Activated CD4-positive, CD25-positive, alpha-beta regulatory T cell (primary cell): ENCODE measurements at places on chromosomes 12 and 14.

- DNase-seq: no peak
These were observed 27.1 kb downstream of the KRT18 start for GRCh38 chr12:52975820-52976573.

- no peak for DNase-seq
These were observed 151.8 kb downstream of the CRADD start for GRCh38 chr12:93829016-93829415.

DNA sequence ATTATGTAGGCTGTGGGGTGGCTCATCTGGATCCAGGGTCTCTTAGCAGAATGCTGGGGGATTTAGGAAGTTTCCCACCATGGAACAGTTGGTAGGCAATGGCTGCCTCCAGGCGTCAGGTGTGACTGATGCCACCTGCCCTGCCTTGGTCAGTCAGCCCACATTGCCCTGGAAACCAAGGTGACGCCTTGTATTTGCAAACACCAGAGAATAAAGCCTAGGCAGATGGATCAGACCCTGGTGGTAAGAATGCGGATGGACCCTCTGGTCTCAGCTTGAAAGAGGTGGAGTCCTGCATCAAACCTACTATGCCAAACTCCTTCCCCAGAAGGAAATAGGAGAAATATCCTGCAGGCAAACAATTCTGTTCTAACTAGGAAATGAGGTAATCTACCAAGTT, 38.2 kb downstream of the NCKAP5L start:
- no peak for DNase-seq

DNA sequence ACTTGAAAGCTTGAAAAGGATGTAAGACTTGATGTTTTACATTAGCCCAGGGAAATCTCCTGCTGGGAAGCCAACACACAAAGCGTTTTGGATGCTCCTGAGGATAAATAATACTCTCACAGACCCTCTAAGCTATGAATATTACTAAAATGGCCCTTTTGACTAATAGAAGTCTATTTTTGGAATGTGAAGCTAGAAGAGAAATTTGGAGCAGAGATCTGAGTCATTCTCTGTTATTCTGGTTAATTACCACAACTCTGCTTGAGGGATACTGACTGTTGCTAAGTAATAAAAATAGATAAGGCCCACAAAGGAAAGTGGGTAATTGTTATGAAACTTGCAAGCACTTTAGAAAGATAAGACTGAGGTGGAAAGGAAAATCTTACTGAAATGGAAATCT, 346.2 kb upstream of the STXBP6 start:
- DNase-seq: no peak

DNA sequence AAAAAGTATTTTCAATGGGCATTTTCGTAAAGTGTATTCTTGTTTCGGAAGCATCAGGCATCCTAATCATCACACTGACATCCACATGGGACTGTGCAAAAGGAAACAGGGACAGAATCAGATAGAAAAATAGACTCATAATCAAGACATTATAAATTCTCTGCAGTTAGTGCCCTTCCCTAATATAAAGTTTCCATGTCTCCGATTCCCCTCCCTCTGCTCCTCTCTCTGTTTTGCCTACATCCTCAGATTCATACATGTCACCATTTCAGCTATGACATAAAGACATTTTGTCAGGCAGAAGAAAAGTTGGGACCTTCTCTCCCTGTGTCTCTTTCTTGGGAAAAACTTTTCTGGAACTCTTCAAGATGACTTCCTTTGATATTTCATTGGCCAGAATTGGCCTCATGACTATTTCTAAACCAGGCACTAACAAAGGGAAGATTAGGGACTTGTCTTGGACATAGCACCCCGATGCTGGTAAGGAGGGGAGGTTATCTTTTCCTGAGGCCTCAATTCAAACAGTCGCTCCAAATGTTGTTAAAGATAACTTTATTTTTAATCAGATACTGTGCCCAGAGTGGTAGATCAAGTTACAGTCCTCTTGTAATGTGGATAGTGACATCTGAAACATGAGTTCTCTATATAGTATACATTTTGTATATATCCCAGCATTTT, 212.1 kb upstream of the BTG1 start:
- no peak for DNase-seq

DNA sequence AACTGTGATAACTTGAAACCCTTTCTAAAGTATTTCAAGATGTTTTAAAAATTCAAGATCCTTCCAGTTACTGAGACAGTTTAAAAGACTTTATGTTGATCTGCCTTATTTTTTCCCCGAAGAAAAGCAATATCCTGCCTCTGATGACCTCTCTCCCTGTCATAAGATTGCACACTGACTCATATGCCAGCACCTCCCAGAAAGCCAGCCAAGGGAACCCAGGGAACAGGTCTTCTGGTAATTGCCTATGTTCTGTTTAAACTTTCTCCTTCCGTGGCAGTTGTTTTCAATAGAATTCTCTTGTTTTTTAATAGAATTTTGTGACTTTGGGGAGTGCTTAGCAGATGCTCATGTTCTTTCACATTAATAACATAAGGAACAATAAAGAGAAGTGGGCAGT, 300.2 kb upstream of the PRKD1 start:
- DNase-seq: no peak

DNA sequence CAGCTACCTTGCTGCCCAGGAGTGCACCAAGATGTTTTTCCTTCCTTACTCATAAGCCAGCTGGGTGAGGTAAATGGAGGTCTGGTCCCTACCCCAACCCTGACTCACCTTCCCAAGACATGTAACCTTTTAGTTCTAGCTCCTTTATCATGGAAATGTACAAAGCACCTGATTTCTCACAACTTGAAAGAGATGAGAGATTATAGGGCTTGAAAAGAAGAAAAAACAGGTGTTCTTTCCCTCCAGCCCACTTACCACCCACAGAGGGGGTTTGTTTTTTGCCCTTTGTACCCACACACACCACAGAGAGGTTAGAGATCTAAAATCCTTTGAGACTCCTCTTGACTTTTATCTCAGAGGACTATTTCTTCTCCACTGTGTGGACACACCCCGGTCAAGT, 21.1 kb downstream of the PLXNC1 start:
- DNase-seq: no peak

DNA sequence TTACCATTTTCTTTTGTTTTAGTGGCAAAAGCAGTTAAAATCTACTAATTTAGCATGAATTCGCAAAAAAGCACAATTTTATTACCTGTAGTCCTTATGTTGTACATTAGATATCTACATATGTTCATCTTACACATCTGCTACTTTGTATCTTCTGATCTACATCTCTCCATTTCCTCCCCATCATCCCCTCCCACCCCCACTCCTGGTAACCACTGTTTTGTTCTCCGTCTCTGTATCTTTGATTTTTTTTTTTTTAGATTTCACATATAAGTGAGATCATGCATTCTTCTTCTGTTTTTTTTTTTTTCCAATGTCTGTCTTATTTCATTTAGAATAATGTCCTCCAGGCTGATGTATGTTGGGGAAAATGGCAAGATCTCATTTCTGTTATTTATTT, 922.7 kb downstream of the VRK1 start:
- no peak for DNase-seq

GRCh38 chr14:105180592-105181548, at the start of gene NUDT14:
NUDT14 (minus strand) TSS chr14:105181312; CDS start chr14:105181209, 103 bp downstream.
- DNase-seq: peak; percentile 64

DNA sequence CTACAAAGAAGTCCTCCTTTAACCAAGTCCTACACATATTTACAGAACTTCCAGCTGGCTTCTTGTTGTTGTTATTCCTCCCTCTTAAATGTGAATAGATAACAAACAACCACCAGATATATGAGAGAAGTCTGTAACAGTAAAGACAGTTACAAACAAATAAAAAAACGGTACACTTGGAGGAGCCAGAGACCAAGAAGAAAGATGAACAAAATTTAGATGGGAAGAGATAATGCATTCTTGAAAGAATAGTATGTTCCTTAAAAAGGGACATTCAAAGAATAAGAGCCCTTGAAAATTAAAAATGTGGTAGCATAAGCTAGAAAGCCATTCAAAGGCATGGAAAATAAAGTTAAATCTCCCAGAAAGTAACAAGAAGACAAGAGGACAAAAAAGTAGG, 25.9 kb downstream of the SLCO1A2 start:
- DNase-seq: no peak

- no peak for DNase-seq
These were observed 11.1 kb upstream of the NEMF start for GRCh38 chr14:49863487-49864281.

GRCh38 chr12:6869049-6870021, 2.0 kb downstream of the TPI1 start:
- DNase-seq: peak; percentile 69

GRCh38 chr14:100660498-100660881, 66.2 kb upstream of the DLK1 start:
- no peak for DNase-seq

GRCh38 chr12:93163260-93164036, 214.3 kb upstream of the NUDT4 start:
- DNase-seq: no peak

- no peak for DNase-seq
These were observed 1.9 kb downstream of the ARHGEF40 start for GRCh38 chr14:21072031-21072473.

DNA sequence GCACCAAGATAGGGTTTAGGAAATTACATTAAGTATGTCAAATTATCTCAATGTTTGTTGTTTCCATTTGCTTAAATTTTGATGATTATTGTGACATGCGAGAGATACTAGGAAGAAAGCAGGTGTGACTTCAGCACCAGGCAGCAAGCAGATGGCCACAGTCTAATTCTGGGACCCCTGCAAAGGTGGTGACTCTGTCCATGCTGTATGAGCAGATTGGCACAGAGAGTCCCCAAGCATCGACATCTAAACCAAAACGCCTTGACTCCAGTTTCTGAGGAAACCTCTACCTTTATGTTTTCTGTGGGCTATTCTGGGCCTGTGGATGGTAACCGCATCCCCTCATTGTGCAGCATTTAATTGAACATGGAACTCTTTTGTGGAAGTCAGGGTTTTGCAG, 670.1 kb upstream of the TMEM132C start:
- DNase-seq: no peak

DNA sequence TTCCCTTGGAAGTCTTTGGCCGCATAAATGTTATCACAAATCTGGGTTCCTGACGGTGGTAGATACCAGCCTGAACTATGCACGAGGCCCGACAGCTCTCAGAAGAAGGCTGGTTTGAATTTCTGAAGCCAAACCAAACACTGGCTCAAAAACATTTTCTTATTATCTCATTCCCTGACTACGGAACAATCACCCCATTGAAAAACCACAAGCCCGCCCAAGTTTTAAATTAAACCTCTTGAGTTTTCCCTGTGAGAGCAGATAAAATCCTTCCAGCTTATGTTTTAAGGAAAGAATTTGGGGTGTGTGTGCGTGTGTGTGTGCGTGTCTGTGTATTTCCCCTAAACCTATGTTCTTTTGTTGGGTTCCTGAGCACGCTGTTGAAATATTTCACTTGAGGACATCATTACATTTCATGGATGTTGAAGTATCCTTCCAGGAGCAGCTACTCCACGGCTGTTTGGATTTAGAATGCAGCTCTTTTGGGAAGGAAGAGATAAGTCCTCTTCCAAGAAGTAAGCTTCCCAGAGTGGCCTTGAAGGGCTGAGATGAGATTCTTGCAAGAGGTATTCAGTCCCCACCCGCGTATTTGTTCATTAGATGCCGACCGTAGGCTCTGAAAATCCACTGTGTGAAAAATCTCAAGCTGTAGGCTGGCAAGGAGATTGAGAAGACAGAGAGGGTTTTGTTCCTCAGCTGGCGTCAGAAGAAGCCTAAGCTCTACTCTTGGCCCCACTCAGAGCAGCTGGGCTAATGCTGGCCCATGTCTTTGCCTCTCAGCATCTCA, 131.0 kb upstream of the NCOR2 start:
- DNase-seq: no peak

DNA sequence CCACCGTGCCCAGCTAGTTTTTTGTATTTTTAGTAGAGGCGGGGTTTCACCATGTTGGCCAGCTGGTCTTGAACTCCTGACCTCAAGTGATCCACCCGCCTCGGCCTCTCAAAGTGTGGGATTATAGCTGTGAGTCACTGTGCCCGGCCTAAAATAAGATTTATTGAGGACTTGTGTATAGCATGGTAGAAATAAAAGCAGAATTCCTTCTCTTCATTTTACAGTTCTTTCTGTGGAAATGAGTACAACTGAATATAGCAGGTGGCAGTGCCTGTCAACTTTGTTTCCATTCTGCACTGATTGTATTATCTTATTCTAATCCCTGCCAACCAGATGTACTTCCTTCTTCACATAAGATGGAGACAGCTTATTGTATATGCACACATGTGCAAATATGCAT, 41.0 kb downstream of the DIP2B start:
- no peak for DNase-seq

- DNase-seq: no peak
These were observed 2.8 kb downstream of the RDH5 start for GRCh38 chr12:55722948-55723347.

GRCh38 chr12:69881771-69882170, 56.7 kb downstream of the MYRFL start:
- DNase-seq: no peak

DNA sequence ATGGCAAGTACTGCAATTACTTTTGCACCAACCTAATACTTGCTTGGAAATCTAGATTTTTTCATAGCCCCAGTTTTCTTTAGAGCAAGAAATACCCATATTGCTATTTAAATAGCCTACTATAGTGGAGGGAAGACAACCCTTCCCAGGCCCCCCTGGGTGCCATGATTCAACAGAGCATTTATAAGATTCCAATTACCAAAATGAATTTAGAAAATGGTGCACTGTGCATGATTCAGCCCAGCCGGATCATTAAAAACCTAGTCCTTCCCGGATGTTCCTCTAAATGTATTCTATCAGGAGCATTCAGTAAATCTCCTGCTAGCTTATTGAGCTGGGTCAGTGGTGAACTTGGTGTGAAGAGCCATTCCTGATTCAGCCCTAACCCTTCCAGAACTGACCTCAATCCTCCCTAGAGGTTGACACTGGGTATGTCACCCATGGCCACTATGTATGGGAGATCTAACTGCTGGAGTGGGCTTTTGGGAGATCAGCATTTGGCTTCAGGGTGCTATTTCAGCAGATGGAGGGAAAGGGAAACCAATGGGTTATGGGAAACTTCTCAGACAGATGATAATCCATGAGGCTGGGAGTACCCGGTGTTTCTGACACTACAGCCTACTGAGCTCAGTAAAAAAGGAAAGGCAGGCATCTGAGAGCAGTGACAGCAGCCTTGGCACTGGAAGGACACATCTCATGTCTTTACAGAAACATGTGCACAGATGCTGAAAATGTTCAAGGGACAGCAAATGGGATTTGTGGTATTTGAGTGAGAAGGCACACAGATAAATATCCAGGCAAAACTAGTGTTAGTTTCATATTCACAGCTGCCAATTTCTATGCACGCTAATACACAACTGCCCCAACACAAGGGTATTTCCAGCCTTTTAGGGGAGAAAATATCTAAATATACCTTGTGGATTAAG, 258.9 kb downstream of the DPF3 start:
- DNase-seq: no peak

GRCh38 chr12:114726092-114726710, 42.2 kb upstream of the TBX3 start:
- DNase-seq: no peak

- no peak for DNase-seq
These were observed 142.3 kb downstream of the ADGRD1 start for GRCh38 chr12:131095826-131096680.

DNA sequence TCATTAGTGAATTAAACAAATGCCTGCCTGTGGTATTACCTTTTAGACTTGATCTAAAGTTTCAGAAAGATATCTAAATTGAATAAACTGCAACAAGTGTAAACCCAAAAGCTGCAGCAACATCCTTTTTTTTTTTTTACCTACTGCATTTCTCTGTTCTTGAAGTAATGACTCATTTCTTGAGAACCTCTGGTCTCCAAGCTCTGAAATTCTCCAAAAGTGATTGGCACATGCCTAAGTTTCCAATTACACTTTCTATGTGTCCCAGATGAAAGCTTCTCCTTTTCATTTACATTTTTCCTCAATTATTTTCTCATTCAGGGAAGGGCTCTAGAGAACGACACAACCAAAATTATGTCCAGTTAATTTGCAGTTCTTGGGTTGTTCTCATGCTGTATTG, 435.2 kb upstream of the DCN start:
- no peak for DNase-seq
